ENCODE measurements at places on chromosomes 1 and 21. TPM values are rescaled to one million over a fixed set of nuclear protein-coding genes. Genes with fewer than 3 reads are reported as not detected.

RIIAD1 gene
- total RNA-seq: not detected

GRHL3 gene
- 1.1 TPM for total RNA-seq

SPRR5 gene
- total RNA-seq: not detected

IFNAR2 gene
- total RNA-seq: 11.1 TPM

BCL2L15 gene
- total RNA-seq: not detected

GSTM1 gene
- total RNA-seq: not detected

PRR9 gene
- total RNA-seq: not detected

DNA sequence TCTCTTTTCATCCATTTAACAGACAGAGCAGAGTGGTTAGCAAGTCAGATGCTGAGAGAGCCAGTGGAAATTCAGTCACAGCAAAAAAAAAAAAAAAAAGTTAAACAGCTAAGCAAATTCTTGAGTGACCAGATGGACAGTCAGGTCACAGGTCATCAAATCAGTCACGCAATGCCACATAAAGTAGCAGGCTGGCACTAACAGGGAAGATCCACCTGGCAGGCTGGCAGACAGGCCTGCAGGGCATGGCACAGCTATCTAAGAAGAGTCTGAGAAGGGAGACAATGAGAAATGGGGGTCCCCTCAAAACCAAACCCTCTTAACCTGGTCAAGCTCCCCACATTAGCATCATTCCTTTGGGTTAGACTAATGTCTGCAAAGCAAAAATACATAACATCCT lies 371.9 kb downstream of the TTLL7 start:
- H3K27me3 ChIP-seq: no peaks in the 10 kb centered on the region
- no peak overlapping the region for H3K27ac ChIP-seq
- DNase-seq: no peak
- H3K4me1 ChIP-seq: 0 out of 2 replicates have a peak, but pooled peaks cover 8% of the 10 kb centered on the region
- no peak overlapping the region for H3K4me3 ChIP-seq

- H3K4me1 ChIP-seq: peaks cover 24% of the 10 kb centered on the region
- peak overlapping the region; percentile 80 for H3K27ac ChIP-seq
- peaks cover 13% of the 10 kb centered on the region for H3K27me3 ChIP-seq
- peak overlapping the region; percentile 94 for H3K4me3 ChIP-seq
- peak; percentile 80 for DNase-seq
Observed at GRCh38 chr1:25820247-25821111, 725 bp downstream of the MTFR1L start.

- no peaks in the 10 kb centered on the region for H3K27me3 ChIP-seq
- H3K4me3 ChIP-seq: no peak overlapping the region
- DNase-seq: no peak
- no peaks in the 10 kb centered on the region for H3K4me1 ChIP-seq
- H3K36me3 ChIP-seq: no peaks in the 10 kb centered on the region
- H3K27ac ChIP-seq: no peak overlapping the region
Observed at GRCh38 chr1:60419023-60419422, 345.5 kb upstream of the C1orf87 start.

GRCh38 chr1:41665962-41666917 lies 181.8 kb upstream of the EDN2 start:
- no peak overlapping the region for H3K4me3 ChIP-seq
- peaks cover 1% of the 10 kb centered on the region for H3K4me1 ChIP-seq
- H3K36me3 ChIP-seq: no peaks in the 10 kb centered on the region

DNA sequence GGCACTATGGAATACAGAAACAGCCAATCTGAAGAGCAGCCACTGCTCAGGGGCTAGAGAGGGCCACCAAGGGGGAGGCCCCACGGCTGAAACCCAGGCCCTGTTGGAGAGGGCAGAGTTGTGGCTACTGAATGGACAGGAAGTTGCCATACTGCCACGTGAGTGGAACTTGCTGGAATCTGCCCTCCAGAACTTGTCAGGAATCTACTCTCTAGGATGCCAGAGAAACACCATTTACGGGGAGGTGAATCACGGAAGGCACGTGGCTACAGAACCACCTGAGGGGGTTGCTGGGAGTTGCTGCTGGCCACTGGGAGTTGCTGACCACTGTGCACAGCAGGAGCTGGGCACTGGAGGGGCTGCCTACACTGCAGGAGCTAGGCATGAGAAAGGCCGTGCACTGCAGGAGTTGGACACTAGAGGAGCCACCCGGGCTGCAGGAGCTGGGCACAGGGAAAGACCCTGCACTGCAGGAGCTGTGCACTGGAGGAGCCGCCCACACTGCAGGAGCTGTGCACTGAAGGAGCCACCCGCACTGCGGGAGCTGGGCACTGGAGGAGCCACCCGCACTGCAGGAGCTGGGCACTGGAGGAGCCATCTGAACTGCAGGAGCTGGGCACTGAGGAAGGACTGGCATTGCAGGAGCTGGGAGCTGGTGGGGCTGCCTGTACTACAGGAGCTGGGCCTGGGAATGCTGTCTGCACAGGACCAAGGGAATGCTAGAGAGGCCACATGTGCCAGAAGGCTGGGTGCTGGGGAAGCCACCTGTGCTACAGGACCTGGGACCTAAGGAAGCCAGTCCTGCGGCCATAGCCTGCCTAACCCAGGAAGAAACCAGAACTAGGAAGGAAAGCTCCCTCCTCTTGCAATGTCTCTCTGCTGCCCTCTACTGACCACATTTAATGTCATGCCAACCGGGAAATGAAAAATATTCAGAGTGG lies 343.4 kb downstream of the MATN1 start:
- no peaks in the 10 kb centered on the region for H3K27me3 ChIP-seq
- no peaks in the 10 kb centered on the region for H3K4me1 ChIP-seq
- no peak overlapping the region for H3K4me3 ChIP-seq
- H3K36me3 ChIP-seq: no peaks in the 10 kb centered on the region

GRCh38 chr1:220797553-220797952 lies 10.8 kb downstream of the MTARC1 start:
- DNase-seq: no peak
- H3K36me3 ChIP-seq: no peaks in the 10 kb centered on the region
- H3K4me3 ChIP-seq: no peak overlapping the region
- no peaks in the 10 kb centered on the region for H3K27me3 ChIP-seq

GRCh38 chr1:17148950-17149608 lies 29.8 kb upstream of the PADI2 start:
- no peak overlapping the region for H3K4me3 ChIP-seq
- H3K27ac ChIP-seq: no peak overlapping the region
- DNase-seq: peak; percentile 51
- H3K36me3 ChIP-seq: no peaks in the 10 kb centered on the region
- no peaks in the 10 kb centered on the region for H3K27me3 ChIP-seq
- no peaks in the 10 kb centered on the region for H3K4me1 ChIP-seq

DNA sequence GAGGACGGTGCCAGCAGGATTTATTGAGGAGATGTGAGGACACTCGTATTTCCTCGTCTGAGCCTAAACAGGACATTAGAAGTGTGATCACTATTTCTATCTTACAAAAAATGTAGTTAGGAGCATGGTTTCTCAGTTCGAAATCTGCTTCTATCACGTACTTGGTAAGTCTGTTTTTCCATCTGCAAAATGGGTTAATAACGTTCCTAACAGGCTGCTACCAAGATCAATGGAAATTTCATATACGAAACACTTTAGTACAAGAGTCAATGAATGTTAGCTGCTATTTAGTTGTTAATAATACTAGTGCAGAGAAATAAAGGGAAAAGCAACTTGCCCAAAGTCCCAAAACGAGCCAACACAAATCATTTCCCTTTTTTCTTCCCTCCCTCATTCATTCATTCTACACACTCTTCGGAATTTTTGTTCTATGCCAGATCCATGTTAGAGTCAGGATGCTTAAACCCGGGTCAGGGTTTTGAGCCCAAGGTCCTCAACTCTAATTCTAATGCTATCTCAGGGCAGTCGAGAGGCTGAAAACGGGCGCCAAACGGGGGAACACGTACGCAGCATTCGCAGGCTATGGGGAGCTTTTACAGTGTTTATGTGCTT lies 608 bp downstream of the SNRNP40 start:
- H3K36me3 ChIP-seq: peaks cover 34% of the 10 kb centered on the region
- DNase-seq: no peak
- H3K27me3 ChIP-seq: no peaks in the 10 kb centered on the region
- peak overlapping the region; percentile 23 for H3K27ac ChIP-seq
- peaks cover 4% of the 10 kb centered on the region for H3K4me1 ChIP-seq
- peak overlapping the region; percentile 85 for H3K4me3 ChIP-seq

DNA sequence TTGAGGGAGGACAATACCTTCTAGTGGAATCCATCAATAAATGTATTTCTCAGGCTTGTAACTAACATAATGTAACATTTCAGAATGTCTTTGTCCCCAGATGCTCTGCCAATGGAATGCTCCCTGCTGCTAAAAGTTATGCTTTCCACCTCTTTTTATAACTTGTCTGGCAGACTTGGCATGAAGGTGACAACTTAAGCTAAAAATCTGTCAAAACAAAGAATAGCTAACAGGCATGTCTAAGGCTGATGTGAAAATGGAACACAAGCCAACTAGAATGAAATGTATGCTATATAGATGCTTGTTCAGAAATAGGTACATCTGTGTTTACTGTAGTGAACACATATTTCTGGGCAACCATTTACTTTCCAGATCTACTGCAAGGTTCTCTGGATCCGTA lies 467.9 kb downstream of the MRPL39 start:
- no peaks in the 10 kb centered on the region for H3K36me3 ChIP-seq
- H3K4me3 ChIP-seq: no peak overlapping the region
- DNase-seq: no peak
- no peak overlapping the region for H3K27ac ChIP-seq

GRCh38 chr21:36163750-36164741 lies 7.4 kb downstream of the DOP1B start:
- no peaks in the 10 kb centered on the region for H3K27me3 ChIP-seq
- 0 out of 2 replicates have a peak overlapping the region, but pooled peaks have one; percentile 26 for H3K27ac ChIP-seq
- DNase-seq: no peak
- H3K4me3 ChIP-seq: no peak overlapping the region
- H3K4me1 ChIP-seq: no peaks in the 10 kb centered on the region

DNA sequence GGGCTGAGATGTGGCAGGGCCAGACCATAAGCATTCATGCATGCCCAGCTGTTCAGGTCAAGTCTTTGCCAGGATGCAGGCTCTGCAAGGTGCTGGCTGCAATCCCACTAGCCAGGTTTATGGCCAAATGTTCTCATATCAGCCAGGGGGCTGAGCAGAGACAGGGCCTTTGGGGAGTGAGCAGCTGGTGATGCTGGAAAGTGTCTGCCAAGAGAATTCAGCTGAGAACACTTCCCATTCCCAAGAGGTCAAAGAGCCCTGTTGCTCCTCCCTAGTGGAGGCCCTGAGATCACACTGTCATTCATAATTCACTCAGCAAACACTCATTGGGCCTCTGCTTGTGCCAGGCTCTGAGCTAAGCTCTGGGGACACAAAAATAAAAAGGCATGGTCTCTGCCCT lies 150.3 kb downstream of the DMRTA2 start:
- peaks cover 30% of the 10 kb centered on the region for H3K4me1 ChIP-seq
- no peak overlapping the region for H3K4me3 ChIP-seq
- H3K27ac ChIP-seq: no peak overlapping the region
- H3K36me3 ChIP-seq: no peaks in the 10 kb centered on the region
- no peaks in the 10 kb centered on the region for H3K27me3 ChIP-seq

- no peaks in the 10 kb centered on the region for H3K36me3 ChIP-seq
- H3K4me3 ChIP-seq: no peak overlapping the region
- no peak overlapping the region for H3K27ac ChIP-seq
- H3K4me1 ChIP-seq: no peaks in the 10 kb centered on the region
- H3K27me3 ChIP-seq: no peaks in the 10 kb centered on the region
Observed at GRCh38 chr1:8970870-8971337, 25.2 kb downstream of the CA6 start.

DNA sequence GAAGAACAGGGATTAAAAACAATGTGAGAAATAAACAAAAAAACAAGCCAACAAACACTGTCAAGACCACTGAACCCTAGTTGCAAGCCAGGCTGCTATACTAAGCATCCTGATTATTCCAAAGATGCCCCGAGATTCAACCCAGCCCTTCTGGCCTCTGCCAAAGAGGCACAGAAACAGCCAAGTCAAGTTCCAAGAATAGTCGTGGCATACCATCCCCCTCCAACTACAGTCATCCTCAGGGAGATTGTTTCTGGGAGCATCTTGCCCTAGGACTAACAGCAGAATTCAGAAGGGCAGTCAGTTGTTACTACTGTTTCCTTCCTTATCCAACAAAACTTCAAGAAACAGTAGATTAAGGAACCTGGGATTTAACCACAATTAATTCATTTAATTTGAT lies 52.3 kb downstream of the ABL2 start:
- H3K27me3 ChIP-seq: no peaks in the 10 kb centered on the region
- 0 out of 2 replicates have a peak, but pooled peaks cover 4% of the 10 kb centered on the region for H3K4me1 ChIP-seq
- H3K27ac ChIP-seq: no peak overlapping the region
- peak; percentile 9 for DNase-seq

GRCh38 chr1:44048532-44049215 lies 17.4 kb upstream of the SLC6A9 start:
- no peak overlapping the region for H3K4me3 ChIP-seq
- H3K36me3 ChIP-seq: no peaks in the 10 kb centered on the region
- no peaks in the 10 kb centered on the region for H3K4me1 ChIP-seq
- H3K27ac ChIP-seq: no peak overlapping the region
- H3K27me3 ChIP-seq: peaks cover 7% of the 10 kb centered on the region
- no peak for DNase-seq

- H3K27ac ChIP-seq: peak overlapping the region; percentile 85
- peak overlapping the region; percentile 59 for H3K4me3 ChIP-seq
- peak; percentile 90 for DNase-seq
- no peaks in the 10 kb centered on the region for H3K4me1 ChIP-seq
Observed at GRCh38 chr1:204506969-204507316, 9.3 kb upstream of the MDM4 start.

- DNase-seq: no peak
- no peaks in the 10 kb centered on the region for H3K36me3 ChIP-seq
- peaks cover 5% of the 10 kb centered on the region for H3K4me1 ChIP-seq
- H3K27me3 ChIP-seq: no peaks in the 10 kb centered on the region
Observed at GRCh38 chr1:201369209-201369608, 8.3 kb downstream of the TNNT2 start.

DNA sequence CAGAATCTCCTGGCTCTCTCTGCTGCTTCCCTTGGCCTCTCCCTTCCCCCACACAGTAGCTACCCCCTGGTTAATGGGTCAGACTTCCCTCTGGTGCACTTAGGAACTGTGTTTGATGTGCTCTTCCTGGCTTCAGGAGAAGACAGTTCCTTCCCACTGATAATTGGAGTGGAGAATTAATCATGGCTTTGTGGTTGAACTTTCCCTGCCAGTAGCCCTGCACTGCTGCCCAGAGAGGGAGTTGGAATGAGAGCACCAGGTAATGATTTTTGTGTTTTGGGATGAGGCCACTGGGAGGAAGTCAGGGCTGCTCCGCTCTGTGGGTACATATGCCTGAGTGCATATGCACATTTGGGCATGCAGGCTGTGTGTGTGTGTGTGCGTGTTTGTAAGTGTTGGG lies 39.7 kb upstream of the PADI2 start:
- H3K4me3 ChIP-seq: no peak overlapping the region
- H3K4me1 ChIP-seq: peaks cover 12% of the 10 kb centered on the region
- no peaks in the 10 kb centered on the region for H3K27me3 ChIP-seq

DNA sequence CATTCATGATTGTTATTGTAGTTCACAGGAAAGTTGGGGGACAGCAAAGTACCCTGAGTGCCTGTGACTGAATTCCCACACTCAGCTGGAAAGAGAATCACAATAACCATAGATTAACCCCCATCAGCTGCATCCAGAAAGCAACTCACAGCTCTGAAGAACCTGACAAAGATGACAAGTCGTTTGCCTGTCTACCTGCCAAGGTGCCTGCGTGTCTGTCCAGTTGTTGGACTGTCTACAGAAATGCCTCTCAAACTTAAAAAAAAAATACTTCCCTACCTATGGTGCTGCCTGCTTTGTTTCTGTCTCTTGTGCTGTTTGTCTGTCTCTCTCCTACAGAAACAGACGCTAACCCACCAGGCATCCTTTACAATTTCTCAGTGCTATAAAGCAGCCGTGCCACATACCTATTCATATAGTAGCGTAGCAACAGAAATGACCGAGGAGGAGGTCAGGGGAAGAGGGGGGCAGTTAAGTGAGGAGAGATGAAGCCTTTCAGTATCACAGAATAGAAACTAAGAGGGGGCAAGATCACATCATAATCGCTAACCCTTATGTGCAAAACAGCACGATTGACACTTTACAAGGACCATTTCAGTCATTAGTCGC lies 154.6 kb upstream of the HMGB4 start:
- no peaks in the 10 kb centered on the region for H3K27me3 ChIP-seq
- H3K4me1 ChIP-seq: peaks cover 5% of the 10 kb centered on the region
- DNase-seq: no peak
- no peak overlapping the region for H3K4me3 ChIP-seq
- no peak overlapping the region for H3K27ac ChIP-seq

Measured in GM23338 (cell line).